Stimulated activated CD4-positive, alpha-beta T cell treated with anti-CD3 and anti-CD28 coated beads, Interleukin-1b, Interleukin-23, amount 100 ng/mL, for 1 hour (primary cell): ENCODE measurements at places on chromosomes 5 and 9.

- no peak for DNase-seq
Measured at GRCh38 chr5:9513827-9514226, 32.0 kb downstream of the SEMA5A start.

- DNase-seq: no peak
Measured at GRCh38 chr5:96198356-96199058, 234.5 kb downstream of the PCSK1 start.

- peak; percentile 64 for DNase-seq
Measured at GRCh38 chr9:131656356-131657036, 83.4 kb downstream of the RAPGEF1 start.

GRCh38 chr9:131567910-131568309 is 22.6 kb downstream of the PRRT1B start:
- no peak for DNase-seq

DNA sequence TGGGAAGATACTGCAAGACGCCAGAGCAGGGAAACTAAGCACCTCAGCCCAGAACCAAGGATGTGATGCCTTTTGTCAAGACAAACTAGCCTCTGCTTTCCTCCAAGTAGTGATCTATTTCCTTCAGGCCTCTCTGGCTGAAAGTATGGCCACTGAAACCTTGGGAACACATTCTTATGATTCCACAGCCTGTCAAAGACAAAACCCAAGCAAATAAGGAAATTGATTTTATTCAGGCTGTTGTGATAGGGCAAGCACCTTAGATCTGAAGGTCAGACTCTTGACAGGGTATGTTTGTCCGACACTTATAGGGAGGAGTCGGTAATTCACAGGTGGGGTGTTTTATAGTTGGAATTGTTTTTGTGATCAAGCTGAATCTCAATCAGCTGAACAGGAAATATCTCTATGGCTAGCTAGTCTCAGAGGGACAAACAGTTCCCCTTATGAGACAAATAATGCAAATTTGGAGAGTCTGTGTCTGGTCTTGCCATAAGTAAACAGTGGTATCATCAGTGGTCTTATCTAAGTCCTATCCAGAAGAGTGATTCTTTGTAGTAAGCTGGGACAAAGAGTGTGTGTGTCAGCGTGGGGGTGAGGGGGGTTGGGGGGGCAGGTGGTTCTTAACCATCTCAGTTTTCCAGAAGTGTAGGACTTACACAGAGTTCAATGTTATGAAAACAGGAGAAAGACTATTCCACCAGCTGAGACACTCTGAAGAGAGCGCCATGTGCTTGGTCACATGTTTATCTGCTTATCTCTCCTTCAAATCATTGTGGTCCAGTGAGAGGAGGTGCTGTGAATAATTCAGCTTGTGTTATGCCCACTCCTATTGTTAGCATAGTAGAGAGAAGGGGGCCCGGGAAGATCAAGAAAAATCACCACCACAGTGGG is 6.7 kb upstream of the ZCCHC10 start:
- DNase-seq: no peak

DNA sequence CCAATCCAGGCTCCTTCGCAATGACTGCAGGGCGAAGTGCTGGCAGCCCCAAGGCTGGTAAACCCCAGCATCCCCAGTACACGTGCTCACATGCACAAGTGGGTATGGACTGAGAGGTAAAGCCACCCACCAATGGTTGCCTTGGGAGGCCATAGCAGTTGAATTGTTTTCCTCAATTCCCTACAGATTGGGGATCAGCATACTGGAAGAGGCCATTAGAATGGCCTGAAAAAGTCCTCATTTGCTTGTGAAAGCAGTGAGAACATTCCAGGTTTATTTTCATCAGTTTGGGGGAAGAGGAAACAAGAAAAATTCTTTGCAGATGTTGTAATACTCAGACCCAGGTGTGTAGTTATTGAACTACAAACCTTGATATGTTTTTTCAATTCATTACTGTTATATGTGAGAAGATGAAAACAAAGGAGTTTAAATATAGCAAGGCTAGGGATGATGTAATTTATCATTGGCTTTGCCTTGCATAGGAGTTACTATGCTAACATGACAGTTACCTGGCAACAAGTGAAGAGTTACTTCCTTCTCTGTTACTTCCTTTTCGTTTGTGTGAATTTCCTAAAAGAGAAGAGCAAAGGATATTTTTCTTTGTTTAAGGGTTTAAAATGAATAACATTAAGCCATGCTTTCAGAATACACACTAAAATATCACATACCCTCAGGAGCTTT is 36.4 kb downstream of the MTMR12 start:
- no peak for DNase-seq

- DNase-seq: no peak
Measured at GRCh38 chr9:17063535-17064135, 71.2 kb upstream of the CNTLN start.

- DNase-seq: no peak
Measured at GRCh38 chr9:32606811-32607210, 28.7 kb downstream of the TAF1L start.

- DNase-seq: no peak
Measured at GRCh38 chr5:16690243-16690852, 73.6 kb upstream of the RETREG1 start.

DNA sequence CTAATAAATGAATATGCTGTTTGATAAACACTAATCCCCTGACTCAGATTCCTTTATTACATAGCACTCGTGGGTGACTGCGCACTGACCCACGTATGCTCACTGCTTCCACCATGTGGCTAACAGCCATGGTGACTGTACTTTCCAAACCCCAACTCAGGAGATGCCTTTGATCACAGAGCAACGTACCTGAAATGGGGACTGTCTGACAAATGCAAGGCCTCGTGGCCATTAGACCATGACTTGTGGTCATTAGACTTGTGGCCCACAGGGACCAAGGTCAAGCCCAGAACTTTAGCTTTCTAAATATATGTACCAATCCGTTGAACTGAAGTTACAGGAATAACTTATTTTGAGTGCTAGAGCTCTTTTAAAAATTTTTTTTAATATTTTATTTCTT is 46.6 kb downstream of the CYFIP2 start:
- DNase-seq: no peak

- no peak for DNase-seq
Measured at GRCh38 chr5:142590451-142591231, 95.2 kb downstream of the FGF1 start.

- DNase-seq: no peak
Measured at GRCh38 chr5:65823845-65824445, 101.9 kb downstream of the NLN start.

DNA sequence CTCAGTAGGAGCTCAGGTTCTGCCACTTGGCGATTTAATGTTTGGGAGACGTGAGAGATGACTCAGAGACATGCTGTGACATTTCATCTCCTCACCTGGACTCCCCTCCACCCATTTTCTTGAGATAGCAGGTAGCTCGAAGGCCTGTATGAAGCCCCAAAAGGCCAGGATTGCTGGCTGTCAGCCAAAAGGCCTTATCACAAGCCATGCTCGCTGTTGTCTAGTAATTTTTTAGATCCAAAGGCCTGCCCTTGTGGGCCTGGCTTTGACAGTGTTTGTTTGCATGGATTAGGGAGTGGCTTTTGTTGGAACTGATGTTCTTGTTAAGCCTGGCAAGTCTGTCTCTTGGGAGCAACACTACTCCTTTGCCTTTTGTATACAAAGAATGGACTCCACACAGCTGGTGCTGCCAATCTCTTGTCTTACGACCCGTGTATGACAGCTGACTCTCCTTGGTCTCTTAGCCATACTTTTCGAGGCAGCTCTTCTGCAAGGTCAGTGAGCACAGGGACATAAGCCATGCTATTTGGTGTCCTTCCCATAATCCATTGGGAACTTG is 22.7 kb downstream of the CAVIN4 start:
- DNase-seq: no peak

GRCh38 chr9:27377811-27378456 is 81.0 kb upstream of the EQTN start:
- DNase-seq: no peak

DNA sequence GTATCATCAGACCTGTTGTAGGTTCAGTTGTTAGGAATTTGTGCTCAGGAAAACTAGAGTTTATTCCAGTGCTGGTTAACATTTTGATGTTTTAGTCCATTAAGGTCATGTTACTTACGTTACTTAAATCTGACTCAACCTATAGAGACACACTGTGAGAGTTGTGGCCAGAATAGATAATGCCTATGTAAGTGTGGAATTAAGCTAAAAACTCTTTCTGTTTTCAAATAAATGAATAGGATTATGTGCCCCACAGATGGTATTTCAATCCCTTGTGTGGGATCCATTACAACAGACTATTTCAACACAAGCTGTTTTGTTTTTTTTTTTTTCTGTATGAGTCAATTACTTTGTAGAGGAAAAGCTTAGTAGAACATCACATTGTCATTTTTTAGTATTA is 68.1 kb downstream of the MEGF10 start:
- no peak for DNase-seq

- DNase-seq: no peak
Measured at GRCh38 chr9:126842220-126842842, 18.1 kb upstream of the ZBTB34 start.

- DNase-seq: no peak
Measured at GRCh38 chr9:70887826-70888225, 233.6 kb downstream of the TRPM3 start.

DNA sequence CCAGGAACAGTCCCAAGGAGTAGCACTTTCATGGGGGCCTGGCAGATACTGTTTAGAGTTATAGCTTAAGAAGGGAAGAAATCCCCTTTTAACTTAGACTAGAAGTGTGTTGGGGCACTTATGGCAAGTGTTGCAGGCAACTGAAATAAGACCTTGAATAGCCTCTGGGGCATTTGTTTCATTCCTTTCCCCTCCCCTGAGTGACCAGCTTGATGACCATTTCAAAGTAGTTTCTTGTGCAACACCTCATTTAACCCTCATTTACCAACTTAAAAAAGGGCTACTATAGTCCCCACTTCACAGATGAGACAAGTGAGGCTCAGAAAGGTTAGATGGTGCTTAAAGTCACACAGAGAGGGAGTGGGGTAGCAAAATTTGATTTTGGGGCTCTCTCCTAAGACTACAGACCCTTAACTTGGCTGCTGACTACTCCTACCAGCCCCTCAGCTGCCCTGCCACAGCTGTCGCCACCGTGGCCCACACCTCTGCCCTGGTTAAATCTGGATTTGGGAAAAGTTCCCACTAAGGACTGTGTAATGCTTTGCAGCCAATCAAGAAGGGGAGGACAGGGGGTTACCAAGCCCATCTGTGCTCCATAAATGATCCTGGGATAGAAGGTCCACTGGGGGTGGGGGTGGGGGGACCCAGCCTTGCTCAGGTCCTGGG is 5.5 kb downstream of the PDLIM4 start:
- DNase-seq: no peak

DNA sequence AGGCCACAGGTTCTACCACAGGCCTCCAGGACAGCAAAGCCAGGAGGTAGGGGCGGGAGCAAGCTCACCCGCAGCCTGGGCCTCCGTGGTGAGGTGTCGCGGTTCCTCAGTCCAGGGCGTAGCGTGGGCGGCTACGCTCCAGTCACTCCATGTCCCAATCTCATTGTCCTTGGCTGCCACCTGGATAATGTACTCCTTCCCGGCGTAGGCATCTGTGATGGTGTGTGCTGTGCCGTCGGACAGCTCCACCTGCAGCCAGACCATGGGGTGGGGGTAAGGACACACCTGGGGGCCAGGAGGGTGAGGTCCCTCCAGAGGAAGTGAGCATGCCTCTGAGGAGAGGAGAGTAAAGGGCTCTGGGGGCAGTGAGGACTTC is 29.8 kb upstream of the ENHO start:
- DNase-seq: no peak

GRCh38 chr5:176611435-176611834 is 1.5 kb upstream of the GPRIN1 start:
- no peak for DNase-seq

GRCh38 chr5:95720094-95720786 is 10.9 kb upstream of the RHOBTB3 start:
- no peak for DNase-seq

- DNase-seq: no peak
Measured at GRCh38 chr5:180340856-180341255, 12.3 kb downstream of the GFPT2 start.

GRCh38 chr5:149645236-149645635 is 63.9 kb downstream of the ARHGEF37 start:
- no peak for DNase-seq

GRCh38 chr5:153699035-153699434 is 208.6 kb downstream of the GRIA1 start:
- no peak for DNase-seq

GRCh38 chr9:121889990-121890563 is 203.0 kb downstream of the TTLL11 start:
- no peak for DNase-seq

GRCh38 chr9:121609822-121610637 is 41.4 kb upstream of the DAB2IP start:
- no peak for DNase-seq

DNA sequence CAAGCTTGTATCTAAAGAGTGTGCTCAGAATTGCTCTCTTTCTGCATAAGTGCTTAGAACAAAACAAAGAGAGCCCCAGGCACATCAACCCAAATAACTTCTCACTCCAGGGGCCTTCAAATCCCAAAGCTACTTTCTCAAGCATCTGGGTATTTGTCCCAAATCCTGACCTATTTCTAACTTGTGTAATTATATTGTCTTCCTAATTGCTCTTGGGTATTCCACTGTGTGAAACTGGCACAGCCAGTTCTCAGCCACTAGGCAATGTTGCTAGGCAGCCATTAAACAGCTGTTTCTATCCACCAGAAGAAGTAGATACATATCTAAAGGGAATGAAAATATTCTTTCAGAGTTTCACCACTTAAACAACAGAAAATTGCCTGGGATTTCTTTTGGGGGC is 198.8 kb downstream of the PRELID2 start:
- DNase-seq: no peak

GRCh38 chr5:104081232-104081631 is 518.6 kb upstream of the NUDT12 start:
- DNase-seq: no peak

- DNase-seq: no peak
Measured at GRCh38 chr5:146731909-146732659, 146.5 kb downstream of the PPP2R2B start.

DNA sequence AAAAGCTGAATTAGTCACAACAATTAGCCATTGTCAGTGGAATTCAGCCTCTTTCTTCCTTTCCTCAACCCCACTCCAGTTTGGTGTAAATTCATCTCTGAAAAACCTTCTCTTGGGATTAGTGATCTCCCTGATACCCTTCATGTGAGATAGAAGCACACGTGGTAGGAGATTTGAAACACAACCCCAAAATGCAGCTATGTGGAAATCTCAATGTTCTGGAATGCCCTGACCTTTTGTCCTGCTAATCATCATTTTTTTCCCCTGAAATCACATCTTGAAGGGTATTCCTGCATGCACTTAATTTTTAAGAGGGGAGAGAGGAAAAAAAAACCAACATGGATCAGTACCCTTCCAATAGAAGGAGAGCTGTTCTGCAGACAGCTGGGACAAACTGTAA is 612.6 kb downstream of the EBF1 start:
- no peak for DNase-seq

GRCh38 chr9:70835323-70835722 is 286.1 kb downstream of the TRPM3 start:
- DNase-seq: no peak
